Dermis blood vessel endothelial cell (primary cell): ENCODE measurements at places on chromosomes 3 and 15.

DNA sequence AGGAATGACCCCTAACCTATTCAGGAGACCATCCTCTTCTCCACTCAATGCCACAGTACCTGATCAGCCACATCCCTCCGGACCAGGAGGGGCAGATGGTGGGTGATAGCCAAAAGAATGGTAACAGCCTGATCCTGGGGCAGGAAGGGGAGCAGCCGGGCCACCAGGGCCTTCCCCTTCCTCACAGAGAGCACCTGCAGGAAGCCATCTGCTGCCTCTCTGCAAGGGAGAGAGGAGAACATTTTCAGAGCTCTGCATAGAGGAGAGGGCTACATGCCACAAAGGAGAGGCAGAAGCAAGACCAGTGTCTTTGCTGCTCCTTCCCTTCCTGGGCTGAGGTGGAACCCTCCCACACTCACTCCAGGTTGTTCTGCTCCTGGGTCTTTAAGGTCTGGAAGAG, 5.5 kb upstream of the SPG11 start:
- no peak for DNase-seq

- DNase-seq: no peak
These were observed 231.6 kb downstream of the CACNA2D3 start for GRCh38 chr3:54353946-54354345.

GRCh38 chr3:196055240-196055639, 26.6 kb downstream of the TFRC start:
- no peak for DNase-seq

- no peak for DNase-seq
These were observed 29.2 kb downstream of the PAQR9 start for GRCh38 chr3:142934128-142934886.

GRCh38 chr15:84908564-84908963, 24.1 kb downstream of the SLC28A1 start:
- no peak for DNase-seq
